ENCODE measurements at places on chromosomes 6 and 20.

DNA sequence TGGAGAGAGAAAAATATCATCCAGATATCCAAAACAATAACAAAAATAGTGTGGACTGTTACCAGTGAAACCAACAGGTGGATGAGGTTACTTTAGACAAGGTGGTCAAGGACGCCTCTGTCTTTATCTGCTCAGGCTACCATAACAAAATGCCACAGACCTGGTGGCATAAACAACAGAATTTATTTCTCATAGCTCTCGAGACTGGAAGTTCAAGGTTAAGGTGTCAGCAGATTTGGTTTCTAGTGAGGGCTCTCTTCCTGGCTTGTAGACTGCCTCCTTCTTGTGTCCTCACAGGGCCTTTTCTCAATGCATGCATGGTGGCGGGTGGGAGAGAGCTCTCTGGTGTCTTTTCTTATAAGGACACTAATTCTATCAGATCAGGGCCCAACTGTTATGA, 21.1 kb upstream of the LBP start:
- DNase-seq: no peak

DNA sequence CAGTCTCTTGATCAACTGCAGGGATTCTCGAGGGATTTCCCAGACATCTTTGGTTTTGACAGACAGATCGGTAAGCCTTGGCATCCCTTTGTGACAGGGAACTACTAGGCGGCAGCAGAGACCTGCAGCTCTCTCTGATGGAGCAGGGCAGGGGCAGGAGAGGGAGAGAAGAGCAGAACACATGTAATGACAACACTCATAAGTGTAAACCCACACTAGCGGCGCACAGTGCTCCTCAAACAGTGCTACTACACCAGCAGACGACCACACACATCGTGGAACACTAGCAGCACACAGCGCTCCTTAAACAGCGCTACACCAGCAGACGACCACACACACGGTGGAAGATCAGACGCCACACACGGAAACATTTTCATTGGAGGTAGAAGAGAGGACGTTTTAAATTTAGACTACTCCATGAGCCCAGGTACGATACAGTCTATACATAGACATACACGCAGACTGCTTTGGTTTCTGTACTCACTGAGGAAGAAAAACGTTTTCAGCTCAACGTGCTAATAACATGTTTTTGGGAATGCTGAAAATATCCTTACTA, 94.5 kb upstream of the TRAF3IP2 start:
- DNase-seq: no peak

DNA sequence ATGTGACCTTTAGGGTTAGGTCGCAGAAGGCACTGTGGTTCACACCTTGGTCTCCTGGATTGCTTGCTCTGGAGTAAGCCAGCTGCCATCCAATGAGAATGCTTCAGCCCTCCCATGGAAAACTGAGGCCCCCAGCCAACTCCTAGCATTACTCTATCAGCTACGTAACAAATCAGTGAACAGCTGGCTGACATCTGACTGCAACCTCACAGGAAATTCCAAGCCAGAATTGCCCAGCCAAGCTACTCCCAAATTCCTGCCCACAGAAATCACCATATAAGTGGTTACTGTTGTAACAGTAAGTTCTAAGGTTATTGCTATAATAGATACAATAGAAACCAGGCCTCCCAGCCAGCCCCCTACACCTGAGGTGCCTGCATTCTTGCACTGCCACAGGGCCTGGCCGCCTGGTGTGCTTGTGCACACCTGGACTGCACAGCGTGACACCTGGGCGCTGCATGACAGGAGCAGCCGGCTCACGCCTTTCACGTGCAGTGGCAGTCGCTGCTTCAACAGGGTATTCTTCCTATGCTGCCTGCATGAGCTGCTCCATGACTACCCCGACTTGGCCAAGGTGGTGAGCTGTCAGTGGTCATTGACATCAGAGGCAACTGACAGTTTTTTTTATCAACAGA, 429.7 kb upstream of the RUNX2 start:
- no peak for DNase-seq

- no peak for DNase-seq
Measured at GRCh38 chr6:137793805-137794515, 73.1 kb upstream of the TNFAIP3 start.

DNA sequence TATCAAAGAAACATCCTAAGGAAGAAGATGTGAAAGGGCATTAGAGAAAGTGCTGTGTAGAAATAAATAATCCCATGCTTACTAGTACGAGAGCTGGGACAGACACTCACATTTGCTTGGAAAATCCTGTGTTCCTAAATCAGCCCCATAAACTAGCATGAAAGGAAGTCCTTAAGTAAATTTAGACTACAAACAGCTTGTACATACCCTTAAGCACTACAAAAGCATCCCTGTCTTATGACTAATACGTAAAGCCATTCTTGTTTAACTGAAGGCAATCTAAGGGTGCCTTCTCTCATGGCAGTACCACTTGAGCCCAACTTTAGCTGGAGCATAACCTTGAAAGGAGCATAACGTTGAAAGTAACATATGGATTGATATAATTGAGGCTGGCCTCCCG, 15.4 kb upstream of the FOXQ1 start:
- no peak for DNase-seq

- peak; percentile 94 for DNase-seq
Measured at GRCh38 chr6:9398071-9398766, 962.9 kb upstream of the SLC35B3 start.

All from SK-N-DZ (cell line).